ENCODE measurements at places on chromosomes 2 and 18. TPM values are rescaled to one million over a fixed set of nuclear protein-coding genes. Genes with fewer than 3 reads are reported as not detected.

The LRATD1 gene
- total RNA-seq: 1.9 TPM

The ITPRID2 gene
- 136 TPM for total RNA-seq

The VIL1 gene
- total RNA-seq: not detected

The ANKRD62 gene
- total RNA-seq: not detected

The DIPK1C gene
- total RNA-seq: not detected

The ANKRD53 gene
- total RNA-seq: 2.3 TPM

The IL1A gene
- total RNA-seq: not detected

The PROM2 gene
- 2.2 TPM for total RNA-seq

The RASGRP3 gene
- total RNA-seq: 10.9 TPM

The KCNF1 gene
- total RNA-seq: 0.19 TPM

The FLACC1 gene
- 2.4 TPM for total RNA-seq

- no peak for DNase-seq
Observed at GRCh38 chr18:2515908-2516625, 55.2 kb downstream of the METTL4 start.

GRCh38 chr2:46392561-46393346, 86.6 kb upstream of the TMEM247 start:
- no peak for DNase-seq

- DNase-seq: no peak
Observed at GRCh38 chr2:230439590-230439989, 23.6 kb downstream of the SP100 start.

DNA sequence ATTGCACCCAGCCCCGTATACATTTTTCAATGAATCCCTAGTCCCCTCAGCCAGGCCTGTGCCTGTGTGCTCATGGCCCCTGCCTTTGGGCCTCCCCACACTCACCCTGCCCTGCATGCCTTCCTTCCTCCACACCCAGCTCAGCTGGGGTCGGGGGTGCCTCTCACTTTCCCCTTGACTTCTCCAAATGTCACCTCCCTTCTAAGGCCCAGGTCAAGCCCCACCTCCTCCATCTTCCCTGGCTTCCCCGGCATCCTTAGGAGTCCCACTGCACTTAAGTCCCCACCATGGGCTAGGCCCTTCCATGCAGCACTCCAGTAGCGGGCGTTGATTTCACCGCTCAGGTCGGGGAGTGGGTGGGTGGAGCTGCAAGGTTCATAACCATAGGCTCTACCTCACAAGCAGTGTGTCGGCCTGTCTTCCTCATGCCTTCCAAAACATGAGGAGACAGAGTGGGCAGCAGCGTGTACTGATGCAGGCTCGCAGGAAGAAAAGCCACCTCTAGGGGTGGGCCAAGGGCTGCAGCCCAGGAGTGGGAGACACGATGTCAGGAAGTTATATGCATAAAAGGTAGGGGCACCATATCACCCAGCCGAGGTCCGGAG, 47.7 kb downstream of the DNMT3A start:
- DNase-seq: no peak

DNA sequence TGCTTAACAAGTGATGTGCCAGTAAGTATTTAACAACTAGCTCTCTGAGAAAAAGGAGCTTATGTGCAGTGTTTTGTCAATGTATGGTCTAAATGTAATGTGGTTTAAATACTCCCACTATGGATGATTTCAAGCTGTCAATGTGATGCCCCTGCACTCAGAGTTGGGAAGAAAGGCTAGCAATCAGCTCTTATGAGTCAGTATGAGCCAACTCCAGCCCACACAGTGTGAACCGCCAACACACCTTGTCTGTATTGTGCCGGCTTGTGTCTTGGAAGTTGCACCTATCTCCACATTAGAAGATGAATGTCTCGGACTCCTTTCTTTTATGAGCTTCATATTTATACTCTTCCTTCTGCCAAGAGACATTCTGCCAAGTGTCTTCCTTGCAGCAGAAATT, 703.8 kb upstream of the RAB6C start:
- no peak for DNase-seq

DNA sequence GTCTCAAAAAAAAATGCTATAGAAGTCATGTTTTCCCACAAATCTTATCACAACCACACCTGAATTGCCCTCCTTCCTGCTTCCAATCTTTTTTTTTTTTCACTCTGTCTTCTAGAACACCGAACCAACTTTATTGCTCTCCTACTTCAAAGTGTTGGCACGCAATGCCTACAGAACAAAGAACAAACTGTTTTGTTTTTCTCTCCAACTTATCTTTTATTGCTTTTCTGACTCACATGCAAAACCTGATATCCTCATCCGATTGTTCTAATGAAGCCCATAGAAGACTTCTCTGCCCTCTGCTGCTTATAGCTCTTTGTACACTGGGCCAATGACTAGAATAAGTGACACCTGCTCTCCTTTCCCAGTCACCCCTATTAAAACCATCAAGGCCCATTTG, 602.8 kb downstream of the EPHA4 start:
- no peak for DNase-seq

DNA sequence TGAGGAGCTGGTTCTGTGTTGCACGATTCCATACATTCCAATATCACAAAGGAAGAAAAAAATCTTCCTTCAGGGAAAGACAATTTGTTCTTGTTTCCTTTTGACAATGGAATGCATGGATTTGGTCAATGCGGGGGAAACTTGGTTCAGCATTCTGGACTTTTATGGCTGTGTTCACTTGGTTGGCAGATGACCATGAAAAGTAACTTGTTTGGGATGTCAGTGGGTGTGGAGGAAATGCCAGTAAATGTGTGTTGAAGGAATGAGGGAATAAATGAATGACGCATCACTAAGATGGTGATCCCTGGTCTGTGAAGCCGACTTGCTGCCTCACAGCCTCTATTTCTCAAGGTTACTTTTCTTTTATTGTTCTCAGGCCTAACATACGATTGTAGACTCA, 53.7 kb downstream of the THUMPD2 start:
- DNase-seq: no peak

DNA sequence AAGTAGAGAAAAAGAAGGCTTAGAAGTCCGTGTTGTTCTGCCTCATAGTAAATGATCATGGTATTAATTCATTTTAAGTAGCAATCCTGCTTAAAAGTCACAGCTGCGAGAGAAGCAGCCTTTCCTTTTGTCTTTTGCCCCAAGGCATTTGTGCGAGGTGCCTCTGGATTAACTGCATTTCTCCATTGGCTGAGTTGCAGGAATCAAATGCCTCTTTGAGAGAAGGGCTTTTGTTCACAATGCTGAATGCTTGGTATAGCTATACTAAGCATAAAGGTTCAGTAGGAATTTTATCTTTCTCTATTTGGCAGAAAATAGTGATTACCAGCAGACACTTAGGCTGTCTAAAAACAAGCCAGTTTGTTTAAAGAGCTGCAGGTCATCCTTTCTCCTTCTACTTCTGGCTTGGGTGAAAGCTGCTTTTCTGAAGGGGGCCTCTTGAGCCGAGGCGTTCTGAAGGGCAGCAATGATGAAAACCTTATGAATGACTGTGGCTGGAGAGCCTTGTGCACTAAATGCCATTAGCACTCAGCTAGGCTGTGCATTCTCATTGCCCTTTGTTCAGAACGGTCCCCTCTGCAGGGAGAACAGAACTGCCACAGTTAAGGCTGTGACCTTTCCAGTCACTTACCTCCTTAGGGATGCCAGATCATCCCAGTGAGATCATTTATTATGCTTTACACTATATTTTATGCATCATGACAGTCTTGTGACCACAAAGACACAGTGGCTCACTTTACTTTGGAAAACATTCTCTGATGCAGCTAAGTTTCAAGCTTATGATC, 68.8 kb upstream of the TMEM87B start:
- DNase-seq: no peak

- DNase-seq: no peak
Observed at GRCh38 chr2:191038241-191038725, 24.3 kb upstream of the STAT1 start.

- no peak for DNase-seq
Observed at GRCh38 chr2:228059735-228060134, 121.8 kb downstream of the SPHKAP start.

DNA sequence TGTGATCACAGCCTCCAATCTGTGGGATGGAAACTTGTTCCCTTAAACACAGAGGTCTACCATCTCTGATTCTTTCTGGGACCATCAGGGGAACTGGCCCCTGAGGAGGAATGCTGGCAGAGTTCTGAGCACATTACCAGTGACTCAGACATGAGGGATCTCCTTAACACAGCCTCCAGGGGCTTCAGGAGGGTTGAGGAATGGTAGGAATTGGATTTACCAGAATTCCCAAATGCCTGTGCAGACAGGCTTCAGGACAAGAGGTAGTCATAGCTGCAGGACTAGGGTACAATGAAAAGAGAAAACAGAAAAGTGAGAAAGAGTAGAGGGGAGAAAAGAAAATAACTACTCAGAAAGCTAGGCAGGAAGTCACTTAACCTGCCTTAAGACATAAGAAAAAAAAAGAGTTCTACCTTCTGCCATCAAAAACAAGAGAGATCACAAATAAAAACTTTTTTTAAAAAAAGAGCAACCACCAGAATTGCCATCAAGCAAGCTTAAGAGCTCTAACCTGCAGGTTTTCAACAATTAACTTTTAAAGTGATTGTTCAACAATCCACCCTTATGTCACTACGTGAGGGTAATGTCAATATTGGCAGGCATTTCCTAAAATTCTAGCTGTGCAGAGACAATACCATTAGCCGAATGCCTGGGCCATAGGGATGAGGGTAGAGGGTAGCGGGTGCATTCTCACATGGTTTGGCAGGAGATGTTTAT, 524.4 kb downstream of the BCL11A start:
- no peak for DNase-seq

GRCh38 chr18:74609535-74609934, 11.9 kb downstream of the ZNF407 start:
- no peak for DNase-seq

DNA sequence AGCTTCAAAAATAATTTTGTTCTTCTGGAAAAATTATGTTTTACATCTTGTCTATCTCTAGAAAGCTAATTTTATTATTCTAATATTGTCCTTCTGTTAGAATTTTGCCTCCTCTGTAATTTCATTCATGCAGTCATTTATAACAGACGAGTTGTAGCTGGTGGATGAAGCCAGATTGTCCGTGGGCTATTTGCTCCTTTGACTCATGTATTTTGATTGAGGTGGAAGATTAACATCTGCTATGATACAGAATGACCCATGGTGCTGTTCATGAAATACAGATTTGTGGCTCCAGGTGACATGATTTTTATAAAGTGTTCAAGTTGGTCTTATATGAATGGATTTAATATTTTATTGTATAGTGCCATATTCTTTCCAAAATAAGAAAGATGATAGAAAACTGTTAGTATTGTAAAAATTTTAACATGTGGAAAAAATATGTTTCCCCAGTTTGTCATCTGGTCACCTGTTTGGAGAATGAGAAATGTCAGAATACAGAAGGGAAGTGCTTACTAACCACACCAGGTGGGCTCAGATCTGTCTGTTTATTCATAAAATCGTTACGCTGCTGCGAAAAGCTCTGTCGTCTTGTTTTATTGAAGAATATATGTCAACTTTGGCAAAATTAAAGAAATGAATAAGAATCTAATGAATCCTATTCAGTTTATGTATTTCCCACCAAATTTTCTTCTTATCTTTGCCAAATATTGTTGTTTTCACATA, 20.4 kb upstream of the L3MBTL4 start:
- no peak for DNase-seq

Data from posterior vena cava (tissue), 2 donors.